ENCODE measurements at places on chromosomes 7 and 10. TPM values are rescaled to one million over a fixed set of nuclear protein-coding genes. Genes with fewer than 3 reads are reported as not detected.

Gene PTPRN2
- total RNA-seq, result 3.0 TPM

Gene TBC1D12
- total RNA-seq, result 5.5 TPM

Gene ZMIZ1
- total RNA-seq, result 4.4 TPM

Gene CLEC2L
- not detected for total RNA-seq

Gene MBL2
- total RNA-seq, result not detected

Gene OPN1SW
- total RNA-seq, result not detected

Gene TNRC18
- total RNA-seq, result 23.5 TPM
